ENCODE measurements at places on chromosomes 4 and X. TPM values are rescaled to one million over a fixed set of nuclear protein-coding genes. Genes with fewer than 3 reads are reported as not detected.

Gene BMP3
- 1.4 TPM for total RNA-seq

Gene C4orf51
- not detected for total RNA-seq

Gene GPR50
- not detected for total RNA-seq

Gene MMRN1
- 7.3 TPM for total RNA-seq

Gene UGT2B28
- total RNA-seq: not detected

Gene PHOX2B
- total RNA-seq: not detected

Gene TASL
- 0.54 TPM for total RNA-seq

Gene PF4V1
- not detected for total RNA-seq

Gene PDGFRA
- 268 TPM for total RNA-seq

Gene PFKFB1
- not detected for total RNA-seq

Gene TEX13D
- not detected for total RNA-seq

Gene CXCL6
- total RNA-seq: not detected

Gene ACE2
- not detected for total RNA-seq

Gene ASB12
- total RNA-seq: not detected

Gene TBL1X
- total RNA-seq: 39.7 TPM

Measured in thoracic aorta (tissue), 2 donors.